GM12878 (cell line): ENCODE measurements at places on chromosomes 6 and 20. TPM values are rescaled to one million over a fixed set of nuclear protein-coding genes. Genes with fewer than 3 reads are reported as not detected.

- H3K27me3 ChIP-seq = no peaks in the 10 kb centered on the region
- H3K36me3 ChIP-seq = no peaks in the 10 kb centered on the region
- H3K4me3 ChIP-seq = no peak overlapping the region
- DNase-seq = no peak
Observed at GRCh38 chr20:33933469-33933909, 60.2 kb upstream of the RALY start.

Gene HLA-DMA
- polyA plus RNA-seq = 372 and 378 TPM in 2 replicates

- H3K27me3 ChIP-seq = no peaks in the 10 kb centered on the region
- H3K4me1 ChIP-seq = no peaks in the 10 kb centered on the region
- no peak for DNase-seq
- H3K27ac ChIP-seq = no peak overlapping the region
- H3K4me3 ChIP-seq = no peak overlapping the region
Observed at GRCh38 chr6:17116117-17116440, 14.2 kb downstream of the STMND1 start.

DNA sequence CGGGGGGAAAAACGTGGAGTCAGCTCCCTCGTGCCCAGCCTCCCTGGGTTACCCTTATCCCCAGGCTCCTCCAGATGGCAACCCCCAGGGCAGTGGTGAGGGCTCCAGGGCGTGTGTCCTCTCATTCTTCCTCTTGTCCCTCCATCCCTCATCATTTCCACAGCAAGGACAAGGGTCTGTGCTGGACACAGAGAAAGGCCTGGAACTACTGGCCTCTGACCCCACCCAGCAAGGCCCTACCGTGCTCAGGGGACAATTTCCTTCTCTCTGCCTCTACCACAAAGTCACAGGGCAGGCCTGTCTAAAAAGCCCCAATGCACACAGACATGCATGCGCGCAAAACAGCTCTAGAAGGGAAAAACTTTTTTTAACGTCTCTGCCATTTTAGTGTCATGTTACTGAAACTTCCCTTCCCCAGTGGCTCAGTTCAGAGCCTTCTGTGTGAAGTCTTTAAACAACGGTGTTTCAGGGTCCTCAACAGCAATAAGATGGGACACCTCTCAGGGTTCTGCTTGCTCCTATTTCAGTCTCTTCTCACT is 1.1 kb upstream of the SLC35B2 start:
- DNase-seq = no peak
- no peaks in the 10 kb centered on the region for H3K27me3 ChIP-seq
- peaks cover 68% of the 10 kb centered on the region for H3K4me1 ChIP-seq
- H3K27ac ChIP-seq = peak overlapping the region; percentile 99

- DNase-seq = no peak
- H3K4me3 ChIP-seq = no peak overlapping the region
- no peaks in the 10 kb centered on the region for H3K36me3 ChIP-seq
- no peaks in the 10 kb centered on the region for H3K27me3 ChIP-seq
- no peaks in the 10 kb centered on the region for H3K4me1 ChIP-seq
Observed at GRCh38 chr6:143107440-143107839, 46.8 kb downstream of the AIG1 start.

- no peaks in the 10 kb centered on the region for H3K27me3 ChIP-seq
- H3K4me1 ChIP-seq = no peaks in the 10 kb centered on the region
- no peak overlapping the region for H3K4me3 ChIP-seq
- no peaks in the 10 kb centered on the region for H3K36me3 ChIP-seq
- H3K27ac ChIP-seq = no peak overlapping the region
Observed at GRCh38 chr6:141110481-141110880, 1022.2 kb upstream of the GJE1 start.

- H3K36me3 ChIP-seq = no peaks in the 10 kb centered on the region
- DNase-seq = no peak
- no peak overlapping the region for H3K4me3 ChIP-seq
- no peak overlapping the region for H3K27ac ChIP-seq
Observed at GRCh38 chr20:57439432-57439831, 48.2 kb downstream of the RBM38 start.

Gene SLC22A7
- polyA plus RNA-seq = 0.08 TPM in 1 of 2 replicates, not detected in the other

Gene PTK6
- 0.10 TPM in 1 of 2 replicates, not detected in the other for polyA plus RNA-seq

DNA sequence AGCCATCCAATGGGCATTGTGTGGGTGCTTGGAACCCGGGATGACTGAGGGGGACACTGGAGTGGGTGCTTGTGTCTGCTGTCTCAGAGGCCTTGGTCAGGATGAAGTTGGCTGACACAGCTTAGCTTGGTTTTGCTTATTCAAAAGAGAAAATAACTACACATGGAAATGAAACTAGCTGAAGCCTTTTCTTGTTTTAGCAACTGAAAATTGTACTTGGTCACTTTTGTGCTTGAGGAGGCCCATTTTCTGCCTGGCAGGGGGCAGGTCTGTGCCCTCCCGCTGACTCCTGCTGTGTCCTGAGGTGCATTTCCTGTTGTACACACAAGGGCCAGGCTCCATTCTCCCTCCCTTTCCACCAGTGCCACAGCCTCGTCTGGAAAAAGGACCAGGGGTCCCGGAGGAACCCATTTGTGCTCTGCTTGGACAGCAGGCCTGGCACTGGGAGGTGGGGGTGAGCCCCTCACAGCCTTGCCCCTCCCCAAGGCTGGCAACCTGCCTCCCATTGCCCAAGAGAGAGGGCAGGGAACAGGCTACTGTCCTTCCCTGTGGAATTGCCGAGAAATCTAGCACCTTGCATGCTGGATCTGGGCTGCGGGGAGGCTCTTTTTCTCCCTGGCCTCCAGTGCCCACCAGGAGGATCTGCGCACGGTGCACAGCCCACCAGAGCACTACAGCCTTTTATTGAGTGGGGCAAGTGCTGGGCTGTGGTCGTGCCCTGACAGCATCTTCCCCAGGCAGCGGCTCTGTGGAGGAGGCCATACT is 49.4 kb downstream of the PYGB start:
- no peaks in the 10 kb centered on the region for H3K27me3 ChIP-seq
- peaks cover 41% of the 10 kb centered on the region for H3K4me1 ChIP-seq
- H3K36me3 ChIP-seq = peaks cover 4% of the 10 kb centered on the region; the same call in 1 of the 2 replicates

- H3K27ac ChIP-seq = no peak overlapping the region
- H3K27me3 ChIP-seq = no peaks in the 10 kb centered on the region
- DNase-seq = no peak
- no peak overlapping the region for H3K4me3 ChIP-seq
- H3K36me3 ChIP-seq = peaks cover 26% of the 10 kb centered on the region
- H3K4me1 ChIP-seq = no peaks in the 10 kb centered on the region; the same call in 1 of the 2 replicates
Observed at GRCh38 chr20:35013421-35014411, 58.0 kb downstream of the MYH7B start.

GRCh38 chr20:35207950-35208611 is 18.4 kb upstream of the MMP24 start:
- no peak overlapping the region for H3K4me3 ChIP-seq
- no peaks in the 10 kb centered on the region for H3K4me1 ChIP-seq
- peak; percentile 20 for DNase-seq
- no peaks in the 10 kb centered on the region for H3K27me3 ChIP-seq
- H3K27ac ChIP-seq = no peak overlapping the region

DNA sequence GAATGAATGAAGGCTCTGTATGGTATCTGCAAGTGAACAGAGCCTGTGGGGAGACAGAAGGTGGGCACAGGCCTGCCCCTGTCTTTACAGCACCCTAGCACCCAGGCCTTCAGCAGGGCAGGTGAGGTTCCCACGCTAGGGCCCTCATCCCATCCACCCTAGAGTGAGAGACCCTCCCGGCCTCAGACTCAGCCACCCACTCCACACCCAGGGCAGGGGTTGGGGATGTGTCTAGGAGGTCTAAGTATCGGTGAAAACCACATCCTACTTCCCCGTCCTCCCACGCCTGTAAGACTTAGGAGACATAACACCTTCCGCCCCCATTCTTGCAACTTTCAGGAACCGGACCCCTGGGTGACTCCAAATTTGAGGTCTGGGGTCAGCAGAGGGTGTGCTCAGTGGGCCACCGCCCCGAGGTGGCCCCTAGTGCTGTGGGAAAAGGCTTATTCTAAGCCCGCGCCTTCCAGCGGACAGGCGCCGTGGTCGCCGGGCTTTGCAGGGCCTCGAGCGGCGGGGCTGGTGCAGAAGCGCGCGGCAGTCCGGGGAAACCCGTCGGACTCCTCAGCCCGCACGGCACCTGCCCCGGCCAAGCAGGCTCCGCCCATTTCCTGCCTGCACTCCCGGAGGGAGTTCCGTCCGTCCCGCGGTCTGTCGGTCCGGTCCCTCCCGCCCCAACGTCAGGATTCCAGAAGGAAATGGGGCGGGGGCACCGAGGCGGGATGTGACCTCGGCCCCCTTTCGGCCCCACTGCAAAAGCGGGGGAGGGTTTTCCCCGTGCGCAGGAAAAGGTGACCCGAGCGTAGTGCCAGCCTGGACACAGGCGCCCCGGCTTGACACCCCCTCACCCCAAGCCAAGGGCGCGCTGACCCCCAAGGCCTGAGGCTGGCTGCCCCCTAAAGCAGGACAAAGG is 868 bp downstream of the SAMD10 start:
- no peak for DNase-seq
- peak overlapping the region; percentile 92 for H3K27ac ChIP-seq

Gene DDO
- polyA plus RNA-seq = not detected in 2 replicates

Gene BNIP5
- polyA plus RNA-seq = 0.04 TPM in 1 of 2 replicates, not detected in the other

- no peak within 1 kb of the TSS for H3K4me3 ChIP-seq
- no peak for DNase-seq
- H3K27me3 ChIP-seq = peaks cover 14% of the 10 kb centered on the region
- H3K27ac ChIP-seq = no peak within 1 kb of the TSS
Observed at GRCh38 chr6:39314273-39314795, at the start of gene KCNK17. Gene KCNK17, minus strand, starts transcription at chr6:39314419. Its CDS starts 99 bp downstream, at chr6:39314320.

DNA sequence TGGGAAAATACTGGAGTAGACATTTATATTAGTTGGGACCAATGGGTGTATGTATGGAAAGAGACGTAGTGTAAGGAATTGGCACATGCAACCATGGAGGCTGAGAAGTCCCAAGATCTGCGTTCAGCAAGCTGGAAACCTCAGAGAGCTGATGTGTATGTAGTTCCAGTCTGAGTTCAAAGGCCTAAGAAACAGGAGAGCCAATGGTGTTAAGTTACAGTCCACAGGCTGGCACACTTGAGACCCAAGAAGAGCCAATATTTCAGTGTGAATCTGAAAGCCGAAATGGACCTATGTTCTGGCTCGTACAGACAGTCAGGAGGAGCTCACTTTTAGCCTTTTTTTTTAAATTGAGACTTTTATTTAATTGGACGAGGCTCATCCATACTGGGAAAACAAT is 244.2 kb downstream of the CDKAL1 start:
- H3K36me3 ChIP-seq = no peaks in the 10 kb centered on the region; the same call in 1 of the 2 replicates
- no peaks in the 10 kb centered on the region for H3K4me1 ChIP-seq
- no peak overlapping the region for H3K27ac ChIP-seq
- no peak overlapping the region for H3K4me3 ChIP-seq
- no peak for DNase-seq

DNA sequence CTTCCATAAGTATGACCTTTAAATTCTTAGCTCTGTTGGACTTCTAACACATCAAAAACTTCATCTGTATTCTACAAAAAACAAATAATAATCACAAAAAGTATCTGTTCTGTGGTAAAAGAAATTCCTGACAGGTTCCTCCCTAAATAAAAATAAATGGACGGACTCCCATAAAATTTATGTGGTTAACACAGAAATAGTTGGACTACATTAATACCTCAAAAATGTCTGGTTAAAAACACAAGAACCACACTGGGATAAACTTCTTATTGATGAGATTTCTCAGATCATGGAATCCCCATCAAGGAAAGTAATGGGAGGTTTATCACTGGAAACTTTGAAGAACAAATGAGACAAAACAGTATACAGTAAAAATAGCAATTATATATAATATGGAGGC is 172.4 kb downstream of the MOXD1 start:
- no peak overlapping the region for H3K4me3 ChIP-seq
- no peak for DNase-seq
- H3K36me3 ChIP-seq = no peaks in the 10 kb centered on the region
- no peaks in the 10 kb centered on the region for H3K27me3 ChIP-seq
- no peak overlapping the region for H3K27ac ChIP-seq

DNA sequence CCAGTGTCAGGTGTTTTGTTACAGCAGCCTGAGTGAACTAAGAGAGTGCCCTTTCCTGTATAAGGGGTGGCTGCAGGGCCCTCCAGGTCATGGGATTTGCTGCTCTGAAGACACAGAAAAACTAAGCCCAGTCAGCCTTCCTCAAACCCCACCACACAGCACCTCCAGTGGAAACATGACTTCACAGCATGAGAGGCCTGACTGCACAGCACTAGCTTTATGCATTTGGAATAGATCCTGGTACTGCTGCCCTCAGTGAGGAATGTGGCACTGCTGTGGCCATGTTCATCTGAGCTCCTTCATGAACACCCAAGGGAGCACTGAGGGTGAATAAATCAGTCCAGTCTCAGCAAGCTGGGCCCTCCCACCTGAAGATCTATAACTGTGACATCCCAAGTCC is 296.1 kb upstream of the FOXQ1 start:
- H3K36me3 ChIP-seq = no peaks in the 10 kb centered on the region
- no peak overlapping the region for H3K4me3 ChIP-seq
- no peak overlapping the region for H3K27ac ChIP-seq
- H3K4me1 ChIP-seq = peaks cover 14% of the 10 kb centered on the region

Gene BPI
- polyA plus RNA-seq = not detected in 2 replicates

DNA sequence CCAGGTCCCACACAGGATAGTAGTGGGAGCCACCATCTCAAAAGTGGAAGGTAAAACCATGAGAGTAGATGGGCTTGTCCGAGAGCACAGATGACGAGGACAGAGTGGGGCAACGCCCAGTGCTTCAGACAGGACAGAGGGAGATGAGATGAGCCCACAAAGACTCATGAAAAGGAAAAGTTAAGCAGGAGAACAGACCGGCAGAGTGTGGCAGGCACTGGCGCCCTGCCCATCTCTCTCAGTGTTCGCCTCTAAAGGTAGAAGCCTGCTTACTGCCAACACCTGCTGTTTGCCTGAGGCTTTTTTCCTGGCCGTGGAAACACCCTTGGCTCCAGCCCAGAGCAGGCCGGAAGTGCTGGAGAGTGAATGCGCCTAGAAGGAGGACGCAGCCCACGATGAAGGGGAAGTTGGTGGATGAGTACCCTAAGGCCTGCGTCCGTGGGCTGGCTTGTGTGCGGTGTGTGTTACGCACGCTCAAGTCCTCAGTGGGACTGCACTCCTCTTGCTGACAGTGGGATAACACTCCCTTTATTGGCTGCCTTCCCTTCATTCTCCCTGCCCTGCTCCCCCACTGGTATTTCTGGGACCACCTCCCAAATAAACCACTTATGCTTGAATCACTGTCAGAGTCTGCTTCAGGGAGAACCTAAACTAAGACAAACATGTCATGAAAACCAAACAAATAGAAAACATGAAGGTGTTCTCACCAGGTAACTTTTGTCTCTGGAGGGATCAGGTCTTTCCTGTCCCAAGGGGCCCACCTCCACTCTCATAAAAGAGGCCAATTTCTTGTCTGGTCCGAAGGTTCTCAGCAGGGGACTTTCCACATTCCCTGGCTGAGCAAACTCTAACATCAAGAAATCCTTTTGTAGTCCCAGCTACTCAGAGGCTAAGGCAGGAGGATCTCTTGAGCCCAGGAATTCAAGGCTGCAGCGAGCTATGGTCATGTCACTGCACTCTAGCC is 9.1 kb upstream of the FOXP4 start:
- no peak overlapping the region for H3K4me3 ChIP-seq
- peaks cover 33% of the 10 kb centered on the region for H3K4me1 ChIP-seq

Gene SLC32A1
- not detected in 2 replicates for polyA plus RNA-seq

GRCh38 chr20:14412065-14412681 is 74.8 kb upstream of the FLRT3 start:
- H3K36me3 ChIP-seq = no peaks in the 10 kb centered on the region
- no peak for DNase-seq
- H3K27ac ChIP-seq = no peak overlapping the region
- H3K27me3 ChIP-seq = no peaks in the 10 kb centered on the region

Gene ADGRF1
- polyA plus RNA-seq = not detected in 2 replicates
